ENCODE measurements at places on chromosomes 13 and 19.

DNA sequence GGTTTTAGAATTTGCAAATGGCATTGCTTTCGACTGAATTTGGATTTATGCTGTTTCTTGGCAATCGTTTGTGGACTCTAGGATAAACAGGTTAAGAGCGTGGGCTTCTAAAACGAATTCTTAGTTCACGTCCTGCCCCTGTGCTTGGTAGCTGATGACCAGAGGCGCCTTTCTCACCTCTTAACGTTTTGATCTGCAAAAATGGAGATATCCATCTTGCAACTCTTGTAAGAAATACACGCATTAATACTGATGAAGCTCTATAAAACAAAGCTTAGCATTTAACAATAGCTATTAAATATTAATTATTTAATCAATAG lies 580 bp upstream of the KATNAL1 start:
- no peak for DNase-seq

DNA sequence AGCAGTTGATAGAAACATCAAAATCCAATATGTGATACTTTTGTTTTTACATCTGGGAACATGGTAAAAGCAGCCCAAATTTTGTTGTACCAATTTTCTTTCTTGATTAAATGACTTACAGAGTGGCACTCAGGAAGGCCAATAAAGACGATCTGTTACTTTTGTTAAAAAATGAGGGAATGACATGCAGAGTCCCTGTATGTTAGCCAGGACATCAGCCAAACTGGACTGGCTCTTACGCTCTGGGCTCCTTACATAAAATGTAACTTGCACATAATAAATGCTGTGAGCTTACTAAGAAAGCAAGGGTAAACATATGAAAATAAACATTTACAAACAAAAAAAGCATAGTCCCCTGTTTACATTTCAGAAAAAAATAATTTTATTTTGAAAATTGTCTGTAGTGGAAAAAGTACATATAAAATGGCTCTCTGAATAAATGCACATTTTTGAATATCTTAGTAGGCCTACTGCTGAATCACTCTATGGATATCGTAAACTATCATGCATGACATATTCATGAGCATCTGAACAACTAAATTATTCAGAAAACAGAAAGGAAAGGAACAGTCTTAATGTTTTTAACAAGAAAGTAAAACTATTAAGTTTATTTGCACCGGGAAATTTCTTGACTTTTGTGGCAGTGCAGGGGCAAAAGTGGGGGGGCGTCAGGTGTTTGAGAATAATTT lies 534.5 kb downstream of the KCTD12 start:
- DNase-seq, result no peak

GRCh38 chr13:20812890-20813289 lies 39.1 kb upstream of the EEF1AKMT1 start:
- DNase-seq, result no peak

- no peak for DNase-seq
Measured at GRCh38 chr13:41144576-41144975, 12.0 kb upstream of the KBTBD6 start.

GRCh38 chr13:32031025-32031814 lies at the start of gene FRY:
TSS of gene FRY (plus strand) at chr13:32031774. CDS start at chr13:32031796, 22 bp downstream.
- DNase-seq, result peak; percentile 16

- no peak for DNase-seq
Measured at GRCh38 chr13:99280166-99280565, 22.0 kb upstream of the GPR18 start.

DNA sequence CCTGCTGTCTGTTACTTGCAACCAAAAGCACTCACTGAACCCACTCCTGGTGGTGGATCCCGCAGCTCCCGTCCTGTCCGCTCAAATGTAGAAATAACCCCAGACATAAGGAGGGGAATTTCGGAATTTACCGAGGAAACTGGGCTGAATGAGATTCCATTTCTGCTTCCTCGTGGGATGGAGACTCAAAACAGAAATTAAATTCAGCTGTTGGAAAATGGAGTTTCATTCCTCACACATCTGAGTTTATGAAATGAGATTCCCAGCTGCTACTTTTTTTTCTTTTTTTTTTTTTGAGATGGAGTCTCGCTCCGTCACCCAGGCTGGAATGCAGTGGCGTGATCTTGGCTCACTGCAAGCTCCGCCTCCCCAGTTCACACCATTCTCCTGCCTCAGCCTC lies 44.3 kb downstream of the COLGALT1 start:
- no peak for DNase-seq

DNA sequence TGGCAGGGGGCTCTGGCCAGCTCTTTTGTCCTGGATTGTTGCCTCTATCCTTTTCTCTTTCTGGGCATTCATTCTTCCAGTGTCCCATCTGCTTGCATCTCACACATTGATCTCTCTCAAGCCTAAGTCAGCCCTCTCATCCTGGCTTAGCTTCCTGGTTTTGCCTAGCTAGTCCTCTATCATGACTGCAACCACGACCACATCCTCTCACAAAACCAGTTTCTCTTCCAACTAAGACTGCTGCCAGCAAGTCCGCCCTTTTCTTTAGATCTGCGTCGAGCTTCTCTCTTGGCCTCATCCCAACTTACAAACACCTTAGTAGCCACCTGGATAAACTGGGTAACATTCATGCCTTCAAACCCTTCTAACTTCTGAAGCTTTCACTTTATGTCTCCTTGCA lies 212.2 kb upstream of the HTR2A start:
- no peak for DNase-seq

DNA sequence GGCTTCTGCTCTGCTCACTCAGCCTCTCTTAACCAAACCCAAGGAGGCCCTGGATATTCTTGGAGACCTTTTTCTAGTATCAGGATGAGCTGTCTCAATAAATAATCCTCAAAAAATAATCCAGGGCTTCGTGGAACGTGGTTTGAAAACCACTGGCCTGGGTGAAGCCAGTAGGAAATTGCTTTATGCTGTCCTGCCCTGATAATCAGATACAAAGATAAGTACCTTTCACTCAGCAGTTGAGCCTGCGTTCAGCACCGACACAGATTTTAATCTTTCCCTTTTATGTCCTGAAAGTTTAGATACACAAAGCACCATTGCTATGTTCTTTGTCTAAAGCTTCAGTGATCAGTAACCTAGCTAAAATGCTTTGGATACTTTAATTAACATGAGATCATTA lies 460.0 kb downstream of the RFC3 start:
- no peak for DNase-seq

GRCh38 chr19:9205501-9206113 lies 13.8 kb downstream of the OR7D4 start:
- peak; percentile 46 for DNase-seq

GRCh38 chr13:28489524-28489931 lies 5.4 kb downstream of the FLT1 start:
- no peak for DNase-seq

DNA sequence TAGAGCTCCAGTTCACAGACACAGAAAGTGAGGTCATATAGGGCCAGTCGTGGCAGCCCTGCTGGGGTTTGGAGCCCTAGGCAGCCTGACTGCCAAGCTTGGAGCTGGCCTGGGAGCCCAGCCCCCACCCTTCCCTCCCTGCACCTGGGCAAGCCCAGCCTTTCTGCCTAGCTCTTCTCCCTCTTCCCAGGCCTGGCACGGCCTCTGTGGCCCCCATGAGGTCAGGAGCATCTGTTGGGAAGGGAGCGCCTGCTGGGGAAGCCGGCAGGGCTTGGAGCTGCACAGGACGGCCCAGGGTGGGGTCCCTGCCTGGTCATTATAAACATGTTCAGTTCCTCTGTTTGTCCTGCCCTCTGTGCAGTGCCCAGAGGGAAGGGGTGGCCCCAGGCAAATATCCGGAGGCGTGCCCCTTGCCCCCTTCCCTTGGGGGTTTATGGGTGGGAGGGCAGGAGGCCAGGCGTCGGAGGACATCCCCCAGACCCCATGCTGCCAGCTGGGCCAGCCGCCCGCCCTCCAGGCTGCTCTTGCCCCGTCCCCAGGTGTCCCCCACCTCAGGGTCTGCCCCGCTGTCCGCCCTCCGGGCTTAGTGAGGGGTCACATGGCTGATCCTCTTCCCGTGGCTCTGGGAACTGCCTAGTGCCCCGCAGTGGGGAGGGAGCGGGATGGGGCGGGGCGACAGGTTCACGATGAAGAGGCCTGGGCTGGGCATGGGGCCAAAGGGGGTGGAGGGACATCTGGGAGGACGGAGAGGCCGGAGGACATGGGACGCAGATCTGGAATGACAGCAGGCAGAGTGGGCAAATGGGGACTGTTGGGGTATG lies 30.0 kb upstream of the NCCRP1 start:
- DNase-seq, result no peak

DNA sequence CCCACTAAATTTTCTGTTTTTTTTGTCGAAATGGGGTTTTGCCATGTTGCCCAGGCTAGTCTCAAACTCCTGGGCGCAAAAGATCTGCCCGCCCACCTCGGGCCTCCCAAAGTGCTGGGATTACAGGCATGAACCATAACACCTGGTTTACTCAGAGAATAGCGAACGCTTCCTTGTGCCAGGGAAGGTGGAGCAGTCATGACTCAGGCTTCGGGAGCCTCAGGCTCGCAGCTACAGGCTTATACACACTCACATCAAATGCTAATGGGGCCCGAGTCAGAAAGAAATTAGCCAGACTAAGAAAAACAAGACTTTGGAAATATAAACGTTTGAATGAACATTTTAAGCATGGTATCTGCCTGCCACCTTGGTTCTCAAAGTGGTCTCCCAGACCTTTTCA lies 11.0 kb upstream of the TPT1 start:
- no peak for DNase-seq

- DNase-seq, result no peak
Measured at GRCh38 chr13:39578821-39579291, 24.1 kb downstream of the LHFPL6 start.

GRCh38 chr13:97928301-97928700 lies 25.2 kb upstream of the IPO5 start:
- DNase-seq, result no peak

DNA sequence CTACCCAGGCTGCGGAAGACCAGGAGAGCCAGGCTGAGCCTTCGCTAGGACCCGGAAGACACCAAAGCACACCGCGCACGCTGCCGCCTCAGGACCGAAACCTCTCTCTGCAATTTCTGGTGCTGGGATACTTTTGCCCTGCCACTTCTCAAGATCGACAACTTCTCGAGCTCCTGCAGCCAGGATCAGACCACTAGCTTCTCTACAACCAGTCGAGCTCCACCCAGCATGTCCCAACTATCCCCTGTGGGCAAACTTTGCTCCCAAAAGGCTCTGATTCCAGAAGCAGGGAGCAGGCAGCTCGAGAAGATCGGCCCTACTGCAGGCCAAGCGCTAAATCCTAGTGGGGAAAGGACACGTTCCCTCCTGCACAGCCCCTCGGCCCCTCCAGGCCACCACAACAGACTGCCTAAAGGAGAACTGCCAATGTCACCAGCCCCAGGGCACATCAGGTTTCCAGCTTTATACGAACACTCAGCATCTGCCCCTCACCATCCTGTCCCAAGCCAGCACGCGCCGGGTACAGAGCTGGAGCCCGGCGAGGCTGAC lies 979 bp downstream of the AKAP8 start:
- DNase-seq, result peak; percentile 26

- no peak for DNase-seq
Measured at GRCh38 chr13:98691360-98691759, 61.1 kb downstream of the SLC15A1 start.

DNA sequence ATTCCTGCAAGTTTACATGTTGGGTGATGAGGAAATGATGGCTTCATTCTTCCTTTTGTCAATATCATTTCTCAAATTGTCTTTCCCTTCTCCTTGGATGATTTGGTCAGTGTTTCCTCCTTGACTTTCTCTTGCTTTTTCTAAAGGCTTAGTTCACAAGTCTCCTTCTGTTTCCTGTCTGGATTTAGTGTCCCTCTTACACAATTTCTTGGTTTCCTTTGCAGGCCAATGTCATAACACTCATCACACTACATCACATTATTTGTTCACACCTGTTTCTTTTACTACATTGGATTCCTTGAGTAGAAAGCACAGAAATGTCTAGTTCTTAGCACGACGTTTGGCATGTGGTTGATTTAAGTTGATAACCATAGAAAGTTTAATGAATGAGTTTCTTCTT lies 490.7 kb downstream of the TDRD3 start:
- DNase-seq, result no peak

Measured in stimulated activated CD4-positive, alpha-beta T cell treated with anti-CD3 and anti-CD28 coated beads, Interleukin-15, amount 100 ng/mL, for 1 hour (primary cell).